Activated T-cell treated with anti-CD3 and anti-CD28 coated beads for 1 hour (primary cell): ENCODE measurements at places on chromosomes 12 and 14.

DNA sequence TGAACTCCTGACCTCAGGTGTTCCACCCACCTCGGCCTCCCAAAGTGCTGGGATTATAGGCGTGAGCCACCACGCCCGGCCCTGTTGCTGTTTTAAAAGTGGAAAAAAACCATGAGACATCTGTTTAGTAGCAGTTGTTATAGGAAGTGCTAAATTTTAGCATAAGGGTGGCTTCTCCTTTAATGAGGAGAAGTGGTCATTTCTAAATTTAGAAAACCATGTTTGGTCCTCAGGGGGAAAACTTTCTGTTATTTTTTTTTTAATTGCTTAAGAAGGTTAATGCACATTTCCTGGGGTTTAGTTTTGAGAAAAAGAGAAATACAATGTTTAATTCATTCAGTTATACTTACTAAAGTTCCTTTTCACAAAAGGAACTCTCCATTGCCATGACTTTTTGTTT is 102.1 kb downstream of the MYRFL start:
- no peak for DNase-seq

GRCh38 chr14:28754209-28754985 is 12.2 kb upstream of the FOXG1 start:
- no peak for DNase-seq

DNA sequence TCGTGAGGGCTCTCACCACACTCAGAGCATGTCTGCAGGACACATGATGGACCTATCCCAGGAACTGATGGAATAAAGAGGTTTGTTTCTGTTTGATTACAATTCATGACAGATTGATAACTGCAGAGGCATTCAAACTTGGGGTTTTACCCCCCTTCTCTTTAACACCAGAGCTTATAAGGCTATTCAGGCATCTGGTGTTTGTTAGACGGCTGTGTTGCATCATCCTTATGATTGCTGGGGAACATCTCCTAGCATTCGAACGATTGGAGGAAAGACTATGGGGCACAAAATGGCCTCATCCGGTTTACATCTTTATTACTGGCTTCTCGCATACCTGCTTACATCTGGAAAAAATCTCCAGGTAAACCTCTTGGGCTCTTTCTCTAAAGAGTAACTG is 191.8 kb downstream of the MSRB3 start:
- no peak for DNase-seq

DNA sequence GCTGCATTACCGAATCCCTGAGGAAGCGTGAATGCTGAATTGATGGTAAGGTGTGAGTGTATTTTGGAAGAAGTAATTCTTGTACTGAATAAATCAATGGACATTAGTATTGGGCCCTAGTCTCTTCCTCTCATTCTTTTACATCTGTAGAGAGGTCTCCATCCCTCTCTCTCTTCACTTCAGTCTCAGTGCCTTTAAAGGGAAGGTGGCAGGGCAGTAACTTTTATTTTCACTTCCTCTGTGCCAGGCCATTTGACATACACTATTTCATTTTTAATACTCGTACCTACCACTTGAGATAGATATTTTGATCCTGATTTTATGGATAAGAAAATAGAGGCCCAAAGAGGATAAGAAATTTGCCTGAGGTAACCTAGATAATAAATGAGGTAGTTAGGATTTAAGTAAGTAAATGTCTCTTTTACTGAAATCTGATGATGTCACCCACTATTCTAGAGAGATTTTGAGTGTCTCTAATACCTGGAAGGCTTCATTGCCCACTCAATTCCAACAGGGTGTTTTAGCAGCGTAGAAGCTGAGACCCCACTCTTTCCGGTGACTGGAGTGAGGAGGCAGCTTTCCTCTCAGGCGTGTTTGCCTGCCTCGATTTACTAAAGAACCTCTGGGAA is 177.9 kb upstream of the PRICKLE1 start:
- no peak for DNase-seq

- no peak for DNase-seq
These were observed 141.2 kb downstream of the STXBP6 start for GRCh38 chr14:24908592-24909236.

DNA sequence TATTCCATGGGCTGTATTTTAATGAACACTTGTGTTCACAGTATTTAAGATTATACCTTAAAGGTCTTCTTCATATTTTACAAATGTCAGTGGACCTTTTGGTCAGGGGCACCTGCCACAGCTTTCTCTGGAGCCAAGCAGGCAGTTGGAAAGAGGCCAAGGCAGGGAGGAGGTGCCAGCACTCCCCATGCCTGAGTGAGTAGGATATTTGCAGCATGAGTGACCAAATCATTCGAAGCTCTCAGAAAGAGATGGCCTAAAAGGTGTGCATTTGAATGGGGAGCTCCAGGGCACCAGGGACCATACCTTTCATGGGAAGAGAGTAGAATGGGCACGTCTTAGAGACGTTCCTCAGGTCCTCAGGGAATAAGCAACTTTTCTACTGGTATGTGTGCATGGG is 121.6 kb downstream of the GPR135 start:
- DNase-seq: no peak

GRCh38 chr14:49420201-49420600 is 166.0 kb downstream of the RPS29 start:
- no peak for DNase-seq

- no peak for DNase-seq
These were observed 35.8 kb upstream of the ASPG start for GRCh38 chr14:104049576-104050240.

DNA sequence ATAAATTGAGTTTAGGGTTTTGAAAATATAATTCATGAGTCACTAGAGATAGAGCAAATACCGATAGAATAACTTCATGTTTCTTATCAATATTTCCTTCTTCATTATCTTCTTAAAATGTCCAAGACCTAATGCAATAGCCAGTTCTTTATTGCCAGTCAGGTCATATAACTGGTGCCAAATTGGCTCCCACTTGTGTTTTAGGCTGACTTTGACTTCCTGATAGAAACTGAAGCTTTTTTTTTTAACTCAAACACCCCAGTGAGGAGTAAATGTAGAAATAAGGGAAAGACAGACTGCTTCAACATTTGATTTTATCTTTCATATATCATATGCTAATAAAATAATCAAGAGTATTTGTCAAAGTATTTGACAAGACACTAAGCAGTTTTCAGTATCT is 80.7 kb downstream of the ARMH4 start:
- DNase-seq: no peak

- DNase-seq: no peak
These were observed 19.2 kb downstream of the NR2C1 start for GRCh38 chr12:95054206-95054605.

DNA sequence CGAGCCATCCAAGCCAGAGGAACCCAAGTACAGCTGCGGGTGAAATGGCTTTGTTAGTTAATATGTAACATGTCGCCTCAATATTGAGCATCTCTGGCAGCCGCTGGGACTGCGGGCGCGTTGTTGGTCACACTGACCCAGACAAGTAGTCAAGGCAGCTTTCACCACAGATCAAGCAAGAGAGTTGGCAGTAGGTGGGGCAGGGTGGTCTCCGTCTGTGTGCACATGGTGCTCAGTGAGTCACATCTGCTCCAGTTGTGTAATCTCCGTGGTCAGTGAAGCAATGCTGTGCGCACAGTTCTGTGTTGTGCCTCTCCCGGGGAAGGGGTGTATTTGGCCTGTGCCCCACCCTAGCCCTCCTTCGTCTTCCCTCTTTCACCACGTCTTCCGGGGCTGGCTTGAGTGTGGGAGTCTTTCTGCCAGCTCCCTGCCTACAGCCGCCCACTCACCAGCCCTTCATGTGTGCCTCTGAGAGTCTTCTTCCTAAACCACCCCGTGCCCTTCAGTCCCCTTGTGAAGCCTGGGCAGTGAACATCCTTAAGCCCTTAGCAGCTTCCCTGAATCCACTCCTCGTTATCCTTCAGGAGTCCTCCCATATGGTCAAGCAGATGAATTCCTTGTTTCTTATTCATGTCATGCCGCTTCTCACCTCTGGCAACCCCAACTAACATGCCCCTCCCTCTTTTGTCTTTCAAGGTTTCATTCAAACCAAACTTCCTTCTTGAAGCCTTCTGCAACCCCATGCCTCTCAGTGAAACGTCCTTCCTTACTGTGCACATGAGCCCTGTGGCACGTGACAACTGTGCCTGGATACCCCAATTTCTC is 242.1 kb downstream of the CACNA1C start:
- DNase-seq: no peak

DNA sequence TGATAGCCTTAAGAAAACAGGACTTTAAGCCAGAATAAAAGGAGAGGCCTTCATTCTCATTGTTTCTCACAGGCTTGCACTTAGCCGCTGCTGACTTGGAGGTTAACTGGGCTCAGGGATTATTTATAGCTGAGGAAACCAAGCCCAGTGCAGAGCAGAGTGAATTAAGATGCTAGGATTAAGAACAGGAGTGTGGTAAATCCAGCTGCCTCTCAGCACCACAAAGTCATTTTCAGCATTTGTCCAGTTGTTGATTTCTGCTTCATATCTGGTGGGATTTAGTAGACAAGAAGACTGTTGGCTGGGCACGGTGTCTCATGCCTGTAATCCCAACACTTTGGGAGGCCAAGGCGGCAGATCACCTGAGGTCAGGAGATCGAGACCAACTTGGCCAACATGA is 14.3 kb upstream of the KRT73 start:
- DNase-seq: no peak

DNA sequence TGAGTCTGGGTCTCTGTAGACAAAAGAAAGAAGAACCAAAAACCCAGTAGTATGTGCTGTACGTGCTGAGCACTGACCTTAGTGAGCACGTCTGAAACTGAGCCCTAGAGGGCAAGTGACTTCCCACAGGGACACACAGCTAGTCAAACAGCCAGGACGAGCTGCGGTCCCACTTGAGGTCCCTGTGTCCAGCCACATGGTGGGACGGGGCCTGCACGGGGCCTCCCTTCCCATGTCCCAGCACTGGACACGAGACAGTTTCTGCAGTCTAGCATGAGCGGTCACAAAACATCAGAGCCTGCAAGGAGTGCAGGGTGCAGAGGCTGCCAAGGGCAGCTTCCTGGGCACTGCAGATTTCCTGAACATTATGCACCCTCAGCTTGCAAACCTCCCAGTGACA is 121.6 kb downstream of the NCOR2 start:
- DNase-seq: no peak

GRCh38 chr14:36052063-36052462 is 124.5 kb downstream of the PTCSC3 start:
- DNase-seq: no peak

GRCh38 chr12:48032597-48032996 is 28.3 kb upstream of the COL2A1 start:
- no peak for DNase-seq

- no peak for DNase-seq
These were observed 5.1 kb upstream of the PCNX1 start for GRCh38 chr14:70902184-70902583.

DNA sequence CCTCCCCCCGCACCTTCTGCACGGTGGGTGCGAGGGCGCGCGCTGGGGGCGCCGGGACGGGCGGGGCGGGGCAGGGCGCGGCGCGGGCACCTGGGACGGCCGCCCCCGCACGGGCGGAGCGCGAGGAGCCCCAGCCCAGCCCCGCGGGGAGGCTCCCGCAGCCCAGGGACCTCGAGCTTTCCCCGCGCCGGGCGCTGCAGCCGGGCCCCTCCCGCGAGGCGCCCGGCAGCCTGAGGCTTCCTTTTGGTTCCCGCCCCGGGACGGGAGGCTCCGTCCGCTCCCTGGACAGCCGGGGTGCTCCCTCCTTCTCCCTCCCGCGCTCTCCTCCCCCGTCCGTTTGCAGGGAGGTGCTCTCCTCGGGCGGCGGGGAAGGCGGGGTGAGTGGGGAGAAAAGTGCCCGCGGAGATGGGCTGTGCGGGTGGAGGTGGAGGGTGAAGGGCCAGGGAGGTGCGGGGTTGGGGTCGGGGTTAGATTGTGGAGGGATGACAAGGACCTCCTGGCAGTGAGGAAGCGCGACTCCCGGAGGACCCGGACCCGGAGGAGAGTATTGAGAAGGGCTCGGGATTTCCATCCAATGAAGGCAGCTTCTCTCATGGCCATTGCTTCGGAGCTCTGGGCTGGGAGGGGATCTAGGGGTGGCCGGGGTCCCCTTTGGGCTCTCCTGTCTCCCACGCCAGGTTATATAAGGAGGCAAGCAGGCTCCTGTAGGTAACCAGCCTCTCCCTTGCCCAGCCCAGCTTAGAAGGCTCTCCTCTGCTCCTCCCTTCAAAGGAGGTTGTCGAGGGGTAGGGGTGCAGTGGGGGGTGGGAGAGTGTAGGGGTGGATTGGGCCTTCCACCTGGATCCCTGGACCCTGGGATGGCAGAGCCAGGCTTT is 645 bp downstream of the JDP2 start:
- no peak for DNase-seq

GRCh38 chr12:115223322-115223721 is 539.3 kb upstream of the TBX3 start:
- DNase-seq: no peak

DNA sequence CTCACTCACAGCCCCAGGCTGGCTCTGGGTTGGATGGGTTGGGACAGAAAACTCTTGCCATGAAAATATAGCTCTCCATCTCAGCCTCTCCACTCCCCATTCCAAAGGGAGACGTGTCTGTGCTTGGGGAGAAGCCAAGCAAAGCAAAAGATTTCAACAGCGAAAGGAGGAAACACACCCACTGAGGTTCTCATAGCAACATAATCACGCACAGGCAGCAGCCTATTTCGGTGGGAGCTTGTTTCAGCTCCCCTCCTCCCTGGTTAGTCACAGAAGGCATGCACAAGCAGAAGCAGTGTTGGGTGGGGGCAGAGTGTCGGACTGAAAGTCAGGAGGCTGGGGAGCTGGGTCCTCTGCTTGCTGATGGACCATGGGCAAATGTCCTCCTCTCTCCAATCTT is 1.9 kb upstream of the PRMT8 start:
- no peak for DNase-seq

DNA sequence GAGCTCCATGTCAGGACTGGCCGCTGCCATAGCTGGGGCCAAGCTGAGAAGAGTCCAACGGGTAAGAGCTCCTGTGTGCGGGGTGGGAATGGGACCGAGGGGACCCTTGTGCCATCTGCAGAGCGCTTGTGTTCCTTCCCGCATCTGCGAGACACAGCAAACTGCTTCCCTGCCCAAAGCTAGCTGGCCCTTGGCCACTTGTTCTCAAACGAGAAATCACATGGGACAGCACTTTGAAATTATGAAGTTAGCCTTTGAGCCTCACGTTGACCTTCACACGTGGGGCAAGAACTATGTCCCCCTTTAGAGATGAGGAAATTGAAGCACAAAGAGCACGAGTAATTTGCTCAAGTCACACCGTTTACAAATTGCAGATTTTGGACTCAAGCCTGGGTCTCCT is 30.8 kb downstream of the DEGS2 start:
- no peak for DNase-seq

GRCh38 chr12:47741340-47741703 is 16.0 kb upstream of the ENDOU start:
- DNase-seq: peak; percentile 57

DNA sequence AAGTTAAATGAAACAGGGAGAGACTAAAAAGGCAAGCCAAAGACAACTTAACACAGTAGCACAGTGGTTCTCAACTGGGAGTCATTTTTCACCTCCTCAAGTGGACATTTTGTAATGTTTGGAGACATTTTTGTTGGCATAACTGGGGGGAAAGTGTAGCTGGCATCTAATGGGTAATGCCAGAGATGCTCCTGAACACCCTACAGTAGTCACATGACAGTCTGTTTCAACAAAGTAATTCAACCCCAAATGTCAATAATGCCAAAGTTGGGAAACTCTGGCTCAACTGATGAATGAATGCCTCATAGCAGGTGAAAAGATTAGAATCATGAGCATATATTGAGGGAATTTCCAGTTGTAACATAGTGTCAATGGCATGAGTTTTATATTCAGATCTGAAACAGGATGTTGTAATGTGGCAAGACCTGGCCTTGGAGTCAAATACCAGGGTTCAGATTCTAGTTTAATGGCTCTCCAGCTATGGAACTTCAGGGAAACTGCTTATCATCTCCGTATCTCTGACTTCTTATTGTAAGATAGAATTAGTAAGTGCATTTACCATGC is 2.4 kb upstream of the OR4K5 start:
- no peak for DNase-seq
